ENCODE measurements at places on chromosomes 3 and 15. TPM values are rescaled to one million over a fixed set of nuclear protein-coding genes. Genes with fewer than 3 reads are reported as not detected.

ILDR1 gene
- total RNA-seq: not detected

PAQR9 gene
- not detected for total RNA-seq

DNA sequence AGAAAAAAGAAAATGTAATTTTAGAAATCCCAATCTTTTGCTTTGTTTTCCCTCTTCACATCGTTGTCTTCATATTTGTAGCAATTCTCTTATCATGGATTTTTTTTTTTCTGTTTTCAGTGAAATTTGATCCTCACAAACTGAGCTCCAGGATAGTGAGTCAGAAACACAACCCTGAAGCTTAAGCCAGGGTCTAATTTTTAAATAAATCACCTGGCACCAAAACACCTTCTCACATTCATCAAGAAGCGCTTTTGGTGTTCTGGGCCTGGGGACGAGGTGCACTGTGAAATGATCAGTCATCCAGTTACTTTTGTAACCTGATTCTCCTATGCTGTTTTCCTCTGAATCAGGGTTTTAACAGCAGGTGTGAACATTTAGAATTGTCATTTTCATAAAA is 87.7 kb downstream of the REC114 start:
- no peak for DNase-seq

DNA sequence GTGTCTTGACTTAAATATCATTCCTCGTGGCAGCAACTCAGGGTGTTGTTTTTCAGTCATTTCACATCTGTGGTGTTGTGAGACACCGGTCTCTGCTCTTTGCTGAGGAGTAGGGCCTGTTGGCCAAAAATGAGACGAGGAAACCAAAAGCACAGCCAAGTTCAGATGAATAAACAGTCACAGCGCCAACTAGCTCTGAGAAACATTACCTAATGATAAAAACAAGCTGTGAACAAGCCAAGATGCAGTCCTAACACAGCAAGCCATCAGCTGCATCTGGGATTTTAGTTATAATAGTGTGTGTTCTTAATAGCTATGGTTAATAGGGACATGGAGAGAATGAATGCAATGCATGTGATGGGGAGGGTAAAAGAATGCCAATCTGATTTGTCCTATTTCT is 843.4 kb upstream of the DPPA4 start:
- peak; percentile 26 for DNase-seq

DNA sequence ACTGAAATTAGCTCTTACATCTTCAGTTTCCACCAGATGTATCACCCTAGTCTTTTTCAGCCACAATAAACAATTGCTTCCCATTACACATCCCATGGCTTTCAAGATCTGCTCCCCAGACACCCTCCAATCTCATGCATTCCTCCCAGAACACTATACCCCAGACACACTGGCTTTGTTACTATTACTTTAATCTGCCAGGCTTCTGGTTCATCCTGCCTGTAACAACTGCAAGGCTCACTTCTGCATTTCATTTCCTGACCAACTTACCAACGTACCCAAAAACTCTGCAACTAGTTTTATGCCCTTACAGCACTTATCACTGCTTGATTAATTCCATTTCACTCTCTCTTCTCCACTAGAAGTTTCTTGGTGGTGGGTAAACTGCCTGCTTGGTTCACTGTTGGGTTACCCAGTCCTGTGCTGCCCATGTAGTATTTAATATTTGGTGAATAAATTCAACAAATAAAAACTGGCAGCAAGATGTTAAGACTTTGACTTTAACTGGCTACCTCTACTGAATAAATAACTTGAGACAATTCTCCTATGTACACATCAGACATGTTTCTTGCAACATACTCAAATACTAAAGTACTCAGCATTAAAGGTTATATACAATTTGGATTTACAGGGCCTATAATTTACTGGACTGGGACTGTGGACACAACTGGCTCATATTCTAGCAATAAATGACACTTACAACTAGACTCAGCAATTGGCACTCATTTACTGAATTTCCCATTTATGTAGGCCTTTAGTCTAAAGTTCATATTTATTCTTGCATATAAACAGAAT is 2.7 kb downstream of the RPL22L1 start:
- peak; percentile 4 for DNase-seq

GRCh38 chr3:123884203-123884831 is at the start of gene MYLK:
MYLK (minus strand) TSS chr3:123884332; CDS start chr3:123793841, 90,491 bp downstream.
- peak; percentile 92 for DNase-seq

DNA sequence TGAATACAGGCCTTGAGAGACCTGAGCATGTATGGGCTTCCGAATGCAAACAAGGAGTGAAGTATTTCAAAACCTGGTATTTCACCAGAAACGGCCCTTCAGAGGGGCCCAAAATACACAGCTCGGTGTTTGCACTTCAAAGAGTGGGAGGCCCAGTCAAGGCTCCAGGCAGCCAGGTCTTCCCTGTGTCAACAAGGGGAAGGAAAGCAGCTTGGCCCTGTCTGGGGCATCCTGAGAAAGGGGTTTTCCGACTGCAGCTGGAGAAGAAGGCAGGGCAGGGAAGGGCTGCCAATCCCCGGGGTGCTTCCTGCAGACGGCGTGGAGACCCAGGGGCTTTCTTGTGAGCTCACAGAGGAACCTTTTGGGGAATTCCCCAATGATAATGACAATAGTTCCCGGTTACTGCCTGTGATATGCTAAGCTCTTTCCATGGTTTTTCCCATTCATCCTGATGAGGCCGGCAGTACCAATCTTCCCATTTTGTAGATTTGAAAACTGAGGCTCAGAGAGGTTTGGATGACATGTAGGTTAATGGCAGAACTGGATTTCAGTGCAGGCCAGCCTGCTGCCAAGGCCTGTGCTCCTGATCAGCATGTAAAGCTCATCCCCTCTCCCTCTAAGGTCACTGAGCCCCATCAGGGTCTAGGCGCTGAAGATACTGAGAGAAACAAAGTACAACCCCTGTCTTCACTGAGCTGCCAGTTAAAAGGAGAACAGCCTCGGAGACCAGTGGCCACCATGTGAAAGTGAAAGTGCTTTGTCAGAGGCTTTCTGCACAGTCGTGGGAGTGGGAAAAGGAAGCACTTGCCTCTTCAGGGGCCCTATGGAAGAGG is 43.0 kb upstream of the TLE3 start:
- no peak for DNase-seq

- peak; percentile 31 for DNase-seq
Observed at GRCh38 chr3:42803414-42804105, 730 bp downstream of the HIGD1A start.

DNA sequence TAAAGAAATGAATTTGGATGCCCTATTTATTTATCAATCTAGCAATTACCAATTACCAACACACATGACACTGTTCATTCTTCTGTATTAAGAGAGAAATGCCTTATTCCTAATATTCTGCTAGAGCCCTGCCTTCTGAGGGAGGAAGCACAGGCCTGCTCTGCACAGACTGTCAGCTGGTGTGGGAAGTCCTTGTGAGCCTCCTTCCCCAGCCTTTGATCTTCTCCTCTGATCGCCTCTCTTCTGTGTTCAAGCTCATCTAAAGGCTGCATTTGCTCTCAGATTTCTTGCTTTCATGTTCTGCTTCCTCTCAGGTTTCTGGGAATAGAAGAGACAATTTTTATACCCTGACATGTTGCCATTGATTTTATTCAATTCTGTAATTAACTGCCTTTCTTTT is 290.6 kb upstream of the UMPS start:
- DNase-seq: no peak

DNA sequence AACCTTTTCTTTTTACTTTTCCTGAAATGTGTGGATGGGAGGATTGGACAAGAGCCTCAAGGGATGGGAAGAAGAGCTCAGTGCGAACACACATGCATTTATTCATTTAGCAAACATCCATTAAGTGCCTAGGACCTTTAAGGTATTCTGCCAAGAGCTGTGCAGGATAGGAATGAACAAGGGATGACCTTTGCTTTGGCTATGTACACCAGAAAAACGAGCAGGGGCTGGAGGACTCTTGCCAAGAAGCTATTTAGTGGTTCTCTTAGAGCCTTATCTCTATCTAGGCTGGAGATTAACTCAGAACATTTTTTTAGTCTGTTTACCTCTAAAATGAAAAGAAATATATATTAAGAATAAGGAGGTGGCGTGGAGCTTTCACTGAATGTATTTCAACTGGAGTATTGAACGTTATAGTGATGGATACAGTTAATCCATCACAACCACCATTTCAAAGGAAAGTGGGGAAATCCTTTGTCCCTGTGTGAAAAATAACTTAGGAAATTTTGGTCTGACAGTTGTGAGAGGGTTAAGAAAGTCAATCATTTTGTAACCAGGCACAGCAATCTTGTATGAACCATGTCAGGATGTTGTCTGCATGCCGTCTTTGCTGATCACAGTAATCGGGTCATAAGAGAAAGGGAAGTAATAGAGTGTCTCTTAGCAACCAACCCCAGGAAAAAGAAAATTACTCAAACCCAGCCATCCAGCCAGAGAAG is 279.0 kb downstream of the LPP start:
- no peak for DNase-seq

DNA sequence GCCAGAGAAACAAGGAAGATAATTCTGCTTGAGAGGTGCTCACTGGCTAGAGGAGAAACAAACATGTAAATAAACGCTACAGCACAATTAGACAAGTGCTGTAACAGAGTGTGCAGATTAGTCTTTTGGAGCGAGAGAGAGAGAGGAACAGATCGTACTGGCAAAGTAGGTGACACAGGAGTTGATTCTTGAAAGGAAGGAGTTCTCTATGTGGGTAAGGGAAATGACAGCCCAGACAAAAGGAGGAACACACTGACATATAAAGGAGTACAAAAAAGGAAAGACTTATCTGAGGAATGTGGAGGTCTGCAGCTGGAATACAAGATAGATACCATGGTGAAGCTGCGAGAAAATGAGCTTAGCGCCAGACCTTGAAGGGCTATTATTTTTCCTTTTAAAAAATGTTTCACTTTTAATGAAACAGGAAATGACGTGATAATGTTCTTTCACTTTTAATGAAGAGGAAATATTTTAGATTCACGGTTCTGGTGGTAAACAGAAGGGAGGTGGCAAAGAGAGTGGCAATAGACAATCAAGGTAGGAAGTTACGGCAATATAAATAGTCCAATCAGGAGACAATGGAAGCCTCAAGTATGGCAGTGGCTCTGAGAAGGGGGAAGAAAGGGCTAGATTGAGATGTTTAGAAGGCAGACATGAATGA is 202.9 kb downstream of the VPS13C start:
- DNase-seq: no peak

- no peak for DNase-seq
Observed at GRCh38 chr3:10798600-10799367, 17.2 kb upstream of the SLC6A11 start.

DNA sequence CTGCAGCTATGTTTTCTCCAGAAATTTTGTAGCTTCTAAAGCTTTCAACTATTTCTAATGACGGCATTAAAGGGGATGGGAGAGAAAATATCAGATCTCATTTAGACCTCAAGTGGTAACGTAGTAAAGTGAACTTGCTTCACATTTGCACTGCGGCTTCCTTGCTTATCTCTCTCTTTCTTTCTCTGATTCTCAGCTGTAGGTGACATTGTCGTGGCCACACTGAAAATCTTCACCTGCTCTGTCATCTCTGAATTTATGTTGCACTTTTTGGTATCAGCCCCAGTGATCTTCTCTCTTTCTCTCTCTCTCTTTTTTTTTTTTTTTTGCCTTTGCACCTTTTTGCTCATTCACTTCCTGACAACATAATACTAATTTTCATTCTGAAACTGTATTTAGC is 254.1 kb upstream of the SATB1 start:
- DNase-seq: no peak

GRCh38 chr3:184250167-184250828 is 826 bp downstream of the EEF1AKMT4 start:
- DNase-seq: peak; percentile 87

Data from LHCN-M2 (cell line).